Muscle of back (tissue), 13 donors: ENCODE measurements at places on chromosomes 11 and 22. TPM values are rescaled to one million over a fixed set of nuclear protein-coding genes. Genes with fewer than 3 reads are reported as not detected.

DNA sequence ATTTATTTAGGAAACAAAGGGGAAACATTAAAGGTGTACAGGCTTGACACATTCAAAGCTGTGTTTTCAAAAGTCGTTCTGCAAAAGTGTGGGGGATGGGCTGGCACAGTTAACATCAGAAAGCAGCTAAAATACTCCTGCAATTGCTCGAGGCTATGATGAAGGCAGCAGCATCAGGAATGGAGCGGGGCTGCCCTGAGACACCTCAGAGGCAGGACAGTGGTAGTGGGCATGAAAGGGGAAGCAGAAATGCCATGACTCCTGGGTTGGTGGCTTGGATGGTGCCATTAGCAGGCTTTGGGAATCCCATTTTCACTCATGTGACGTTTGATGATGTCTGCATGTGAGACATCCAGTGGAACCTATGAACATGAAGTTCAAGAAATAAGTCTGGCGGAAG is 646 bp downstream of the NCAPD3 start:
- no peak for DNase-seq

DNA sequence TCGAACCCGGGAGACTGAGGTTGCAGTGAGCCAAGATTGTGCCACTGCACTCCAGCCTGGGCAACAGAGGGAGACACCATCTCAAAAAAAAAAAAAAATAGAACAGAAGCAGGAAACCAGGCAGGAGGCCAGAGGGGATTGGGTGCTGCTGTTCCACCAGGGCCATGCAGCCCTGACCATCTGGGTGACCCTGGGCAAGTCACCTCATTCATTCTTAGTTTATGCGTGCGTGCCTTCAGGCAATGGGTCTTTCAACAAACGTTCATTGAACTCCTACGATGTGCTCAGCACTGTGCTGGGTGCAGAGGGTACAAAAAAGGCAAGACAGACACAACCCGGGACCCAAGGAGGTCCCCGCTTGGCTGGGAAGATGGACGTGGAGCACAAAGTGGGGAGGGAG is 18.3 kb downstream of the RPL3 start:
- no peak for DNase-seq

DNA sequence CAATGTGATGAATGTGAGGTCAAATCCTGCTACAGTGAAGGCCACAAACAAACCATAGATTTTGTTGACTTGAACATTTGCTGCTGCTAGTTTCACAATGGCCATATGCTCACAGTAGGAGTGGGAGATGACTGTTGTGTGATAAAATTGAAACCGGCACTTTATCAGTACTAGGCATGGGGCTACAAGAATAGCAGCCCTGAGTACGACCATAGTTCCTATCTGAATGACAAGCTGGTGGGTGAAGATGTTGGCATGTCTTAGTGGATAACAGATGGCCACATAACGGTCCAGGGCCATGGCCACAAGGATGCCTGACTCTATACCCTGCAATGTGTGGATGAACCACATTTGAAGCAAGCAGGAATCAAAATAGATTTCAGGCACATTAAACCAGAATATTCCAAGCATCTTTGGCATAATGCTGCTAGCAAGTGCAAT is 2.8 kb downstream of the OR52A1 start:
- DNase-seq = no peak

DNA sequence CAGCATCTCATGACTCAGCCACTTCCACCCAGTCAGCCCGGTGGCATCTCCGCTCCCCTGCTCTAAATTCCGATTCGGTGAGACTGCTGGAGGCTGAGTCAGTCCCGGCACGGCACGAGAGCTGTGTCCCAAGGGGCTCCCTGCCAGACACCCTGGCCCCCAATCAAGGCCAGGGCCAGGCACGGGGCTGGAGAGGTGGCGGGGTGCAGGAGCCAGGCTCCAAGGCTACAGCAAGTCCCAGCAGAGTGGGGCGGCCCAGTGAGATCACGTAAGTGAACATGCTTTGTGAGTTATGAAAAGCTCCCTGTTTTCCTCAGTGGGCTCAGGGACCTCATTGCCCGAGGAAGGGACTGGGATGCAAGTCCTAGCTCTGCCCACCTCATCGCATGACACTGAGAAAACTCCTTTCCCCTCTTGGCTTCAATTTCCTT is 3.0 kb downstream of the C11orf68 start:
- DNase-seq = no peak

DNA sequence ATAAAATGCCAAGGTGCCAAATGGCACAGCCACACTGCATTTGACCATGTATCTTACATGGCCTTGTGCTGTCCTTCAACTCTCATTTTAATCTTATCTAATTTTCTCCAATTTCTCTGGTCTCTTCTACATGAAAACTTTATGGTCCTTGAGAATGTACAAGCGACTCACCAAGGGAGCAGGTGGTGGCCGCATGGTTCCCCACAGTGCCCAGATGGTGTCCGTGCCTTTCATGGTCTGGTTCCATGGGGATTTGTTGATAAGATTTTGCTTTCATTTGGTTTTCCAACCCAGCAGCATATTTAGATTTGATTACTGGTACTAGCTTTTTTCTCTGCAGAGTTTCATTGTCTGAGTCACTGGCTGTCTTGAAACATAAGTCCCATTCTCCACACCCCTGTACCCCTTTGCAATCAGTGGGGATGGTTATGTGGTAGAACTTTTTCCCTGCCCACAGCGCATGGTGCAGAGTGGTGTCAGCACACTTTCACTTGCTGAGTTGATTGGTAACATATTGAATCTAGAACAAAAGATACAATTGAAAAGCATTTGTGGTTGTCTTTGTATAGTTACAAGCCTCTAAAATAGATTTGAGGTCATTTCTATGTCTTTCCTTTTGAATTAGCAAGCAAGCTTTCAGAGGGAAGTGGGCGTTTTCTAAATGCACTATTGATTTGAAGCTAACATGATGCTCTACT is 24.1 kb downstream of the ZNRF3 start:
- no peak for DNase-seq

GRCh38 chr11:69807106-69807815 is 12.0 kb downstream of the FGF3 start:
- no peak for DNase-seq

DNA sequence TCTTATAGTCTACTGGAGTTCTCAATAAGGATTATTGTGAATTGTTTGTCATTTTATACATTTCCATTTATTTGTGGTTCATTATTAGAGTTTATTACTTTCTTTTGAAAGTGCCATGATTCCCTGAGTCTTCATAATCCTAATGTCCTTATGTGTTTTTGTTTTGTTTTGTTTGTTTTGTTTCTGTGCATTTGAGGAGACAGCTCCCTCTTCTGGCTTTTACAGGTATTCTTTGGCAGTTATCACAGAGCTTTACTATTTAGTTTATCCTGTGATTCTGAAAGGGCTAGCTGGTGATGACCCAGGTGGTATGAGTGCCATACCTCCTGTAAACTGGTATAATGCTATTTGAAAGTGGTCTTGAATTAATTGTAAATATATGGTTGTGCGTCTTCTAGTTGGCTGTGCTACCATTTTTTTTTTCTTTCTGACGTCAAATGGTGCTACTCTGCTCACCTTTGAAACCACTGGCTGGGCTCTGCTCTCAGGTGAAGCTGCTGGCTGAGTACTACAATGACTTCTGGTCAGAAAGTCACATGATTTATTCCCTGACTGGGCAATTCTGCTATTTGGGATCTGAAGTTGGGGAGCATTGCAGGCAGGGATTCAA is 751.2 kb downstream of the JRKL start:
- DNase-seq = no peak

GRCh38 chr11:68038718-68039525 is at the start of gene TCIRG1:
Gene TCIRG1 (plus strand): TSS chr11:68039025. CDS start chr11:68041272, 2,247 bp downstream.
- peak; percentile 95 for DNase-seq

GRCh38 chr22:46777609-46777970 is 15.1 kb downstream of the TBC1D22A start:
- DNase-seq = no peak

DNA sequence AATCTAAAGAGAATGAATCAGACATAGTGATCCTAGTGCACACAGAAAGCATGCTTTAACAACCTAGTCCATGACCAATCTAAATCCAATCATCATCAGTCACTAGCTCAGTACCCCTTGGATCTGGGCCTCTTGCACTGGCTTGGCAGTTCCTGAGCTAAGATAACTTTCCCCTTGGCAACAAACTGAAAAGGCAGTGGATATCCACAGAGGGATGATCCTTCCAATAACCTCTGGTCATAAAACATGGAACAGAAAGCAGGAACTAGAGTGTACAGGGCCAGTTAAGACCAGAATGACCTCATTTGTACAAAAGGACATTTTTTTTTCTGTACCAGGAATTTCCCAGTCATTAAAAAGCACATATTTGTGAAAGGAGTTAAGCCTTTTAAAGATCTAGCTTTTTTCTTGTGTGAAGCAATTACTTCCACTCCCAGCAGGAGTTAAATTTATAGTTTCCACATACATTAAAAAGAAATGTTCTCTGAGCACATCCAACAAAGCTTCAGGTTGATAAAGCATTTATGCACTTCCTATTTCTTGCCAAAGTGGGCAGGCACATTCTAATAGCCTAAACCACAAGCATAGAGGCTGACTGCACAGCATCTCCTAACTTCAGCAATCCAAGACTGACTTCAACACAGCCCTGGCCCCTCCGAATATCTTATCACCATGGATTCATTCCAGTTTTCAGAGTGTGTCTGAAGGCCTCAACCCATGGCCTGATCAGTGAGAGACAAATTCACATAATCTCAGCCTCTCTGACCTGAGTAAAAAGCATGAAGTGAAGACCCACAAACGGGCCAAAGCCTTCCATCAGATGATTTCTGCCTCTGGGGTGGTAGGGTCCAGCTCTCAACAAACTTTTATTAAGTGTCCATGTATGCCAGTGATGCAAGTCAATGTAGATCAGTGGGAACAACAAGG is 29.9 kb downstream of the GUCY1A2 start:
- peak; percentile 77 for DNase-seq

DNA sequence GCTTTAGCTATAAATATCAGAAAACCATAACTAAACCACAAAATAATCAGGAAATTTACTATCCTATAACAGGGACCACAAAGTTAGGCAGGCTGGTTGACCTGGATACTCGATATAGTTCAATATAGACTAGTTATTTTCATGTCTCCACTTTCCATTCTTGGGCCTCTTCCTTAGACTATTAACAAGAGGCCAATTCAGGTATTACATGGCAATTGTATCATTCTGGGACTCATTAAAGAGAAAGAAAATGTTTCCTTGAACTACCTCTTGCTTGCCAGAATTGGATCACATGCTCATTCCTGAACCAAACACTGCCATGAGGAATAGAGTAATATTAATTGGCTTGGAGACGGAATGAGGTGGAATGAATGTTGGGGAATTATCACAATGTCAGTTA is 76.0 kb downstream of the EIF3M start:
- DNase-seq = no peak

DNA sequence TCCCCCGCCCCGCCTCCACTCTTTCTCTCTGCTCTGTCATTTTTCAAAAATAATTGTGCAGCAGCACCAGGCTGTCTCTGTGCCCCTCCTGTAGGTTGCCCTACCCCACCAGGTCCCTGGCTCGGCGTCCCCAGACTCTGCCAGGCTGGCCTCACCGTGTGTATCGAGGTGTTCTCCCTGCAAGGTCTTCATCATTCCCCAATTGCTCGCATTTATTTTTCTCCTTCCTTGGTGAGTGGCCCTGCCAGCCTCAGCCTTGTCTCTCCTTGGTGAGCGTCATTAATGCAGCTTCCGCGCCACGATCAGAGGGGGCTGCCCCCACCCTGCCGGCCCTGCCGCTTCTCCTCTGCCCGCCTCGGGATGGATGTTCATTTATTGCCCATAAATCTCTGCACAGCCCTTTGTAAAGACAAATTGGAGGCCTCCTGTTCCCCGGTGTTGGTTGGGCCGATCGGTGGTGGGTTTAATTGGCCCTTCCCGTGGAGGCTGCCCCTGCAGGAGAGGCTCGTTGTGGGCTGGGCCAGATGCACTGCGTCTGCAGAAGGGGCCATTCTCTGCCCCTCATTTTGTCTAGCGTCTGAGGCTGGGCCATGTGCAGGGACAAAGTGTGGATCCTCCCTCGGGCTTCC is 33.2 kb downstream of the RTN4R start:
- DNase-seq = no peak

DNA sequence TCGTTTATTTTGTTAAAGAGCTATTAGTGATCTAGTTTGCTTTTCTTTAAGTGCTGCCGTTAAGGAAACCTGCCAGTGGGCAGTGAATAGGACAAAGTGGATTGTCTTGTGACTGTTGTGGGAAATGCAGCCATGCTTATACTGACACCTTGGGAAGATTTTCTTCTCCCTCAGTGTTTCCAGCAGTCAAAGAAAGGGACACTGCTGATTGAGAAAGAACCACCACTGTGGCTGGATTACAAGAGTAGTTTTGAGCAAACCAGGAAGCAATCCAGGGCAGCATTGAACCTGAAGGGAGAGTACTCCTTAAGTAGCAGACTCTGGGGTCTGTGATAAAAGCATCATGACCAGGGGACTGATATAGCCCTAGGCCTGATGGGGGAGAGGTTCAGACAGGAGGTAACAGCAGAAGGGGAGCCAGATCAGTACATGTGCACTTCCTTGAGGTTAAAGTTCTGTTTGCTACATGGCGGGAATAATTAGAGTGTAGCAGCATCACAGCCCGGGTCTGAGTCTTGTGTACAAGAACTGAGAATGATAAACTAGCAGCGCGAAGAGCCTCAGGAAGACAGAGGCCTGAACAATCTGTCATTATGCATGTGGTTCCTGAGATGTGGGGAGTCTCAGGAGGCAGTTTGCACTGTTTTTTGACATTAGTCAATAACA is 167.8 kb downstream of the C11orf91 start:
- no peak for DNase-seq

GRCh38 chr11:69974528-69974927 is 103.6 kb upstream of the ANO1 start:
- no peak for DNase-seq

- no peak for DNase-seq
Measured at GRCh38 chr11:114398303-114398920, 1.9 kb downstream of the C11orf71 start.

GRCh38 chr22:42596863-42597530 is 17.7 kb downstream of the POLDIP3 start:
- no peak for DNase-seq

DNA sequence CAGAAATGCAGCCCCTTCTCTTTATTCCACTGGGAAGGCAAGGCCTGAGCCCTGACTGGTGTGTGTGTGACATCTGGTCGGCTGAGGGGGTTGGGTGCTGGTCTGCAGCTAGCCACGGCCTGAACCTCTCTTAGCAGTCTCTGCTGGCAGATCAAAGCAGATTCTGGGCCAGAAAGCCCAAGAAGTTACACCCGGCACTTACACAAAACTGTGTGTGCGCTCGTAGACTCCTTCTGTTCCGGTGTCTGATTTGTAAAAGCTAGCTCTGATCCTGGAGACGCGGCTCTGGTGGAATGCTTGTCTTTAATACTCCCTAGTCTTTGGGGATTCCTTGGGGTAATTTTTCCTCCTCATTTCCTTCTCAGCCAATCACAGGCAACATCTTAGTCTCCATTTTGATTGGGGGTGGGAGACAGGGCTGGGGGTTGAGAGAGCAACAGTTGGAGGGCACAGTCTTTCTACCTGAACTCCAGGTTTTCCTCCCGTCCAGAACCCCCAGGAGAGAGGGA is 5.5 kb downstream of the PKNOX2 start:
- peak; percentile 86 for DNase-seq

FAT3 gene
- polyA plus RNA-seq = 2.6 TPM

KCNJ1 gene
- polyA plus RNA-seq = 0.46 TPM

WEE1 gene
- polyA plus RNA-seq = 34.5 TPM

JHY gene
- 2.1 TPM for polyA plus RNA-seq

SNX32 gene
- 1.7 TPM for polyA plus RNA-seq

SPINDOC gene
- 19.8 TPM for polyA plus RNA-seq

P2RY6 gene
- polyA plus RNA-seq = 2.0 TPM
